ENCODE measurements at places on chromosomes 16 and 17. TPM values are rescaled to one million over a fixed set of nuclear protein-coding genes. Genes with fewer than 3 reads are reported as not detected.

DNA sequence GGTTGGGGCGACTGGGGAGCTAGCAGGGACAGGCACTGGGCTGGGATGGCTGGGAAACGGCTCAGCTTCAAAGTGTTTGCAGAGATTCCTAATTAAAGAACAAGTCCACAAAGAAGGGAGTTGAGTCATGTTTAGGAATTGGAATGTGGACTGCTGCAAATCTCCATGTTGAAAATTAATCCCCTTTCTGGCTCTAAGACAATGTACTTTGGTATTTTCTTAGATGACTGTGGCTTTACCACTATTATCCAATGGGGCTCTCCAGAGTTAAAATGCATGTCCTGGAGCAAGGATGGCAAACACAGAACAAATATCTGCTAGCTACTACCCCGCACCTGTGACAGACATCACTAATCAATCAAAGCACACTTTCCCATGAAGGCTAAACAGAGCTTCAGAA, 22.2 kb upstream of the WSCD1 start:
- no peak for DNase-seq

ASGR2 gene
- total RNA-seq = not detected

GRCh38 chr17:3678095-3678820, 9.6 kb downstream of the EMC6 start:
- DNase-seq = no peak

- peak; percentile 23 for DNase-seq
These were observed 2.1 kb downstream of the ARHGAP23 start for GRCh38 chr17:38430316-38430715.

DNA sequence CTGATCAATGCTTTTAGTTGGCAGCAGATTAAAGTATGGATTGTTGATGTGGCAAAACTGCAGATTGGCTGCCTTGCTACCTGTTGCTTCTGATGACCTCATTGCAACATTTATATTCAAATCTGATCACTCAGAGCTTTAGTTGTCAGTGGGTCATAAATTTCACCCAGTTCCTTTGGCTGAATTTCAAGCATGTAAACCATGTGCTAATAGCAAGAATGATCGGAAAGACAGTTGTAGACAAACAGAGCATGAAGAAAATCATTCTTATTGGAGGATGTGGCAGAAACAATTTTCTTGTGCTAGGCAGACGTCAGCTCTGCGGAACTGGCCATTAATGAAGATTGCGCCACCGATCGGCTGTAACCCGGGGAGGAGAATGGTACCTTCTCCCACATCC, 346.6 kb upstream of the EEF2KMT start:
- no peak for DNase-seq

SLFN14 gene
- not detected for total RNA-seq

- no peak for DNase-seq
These were observed 26.9 kb downstream of the IFT140 start for GRCh38 chr16:1584926-1585484.

- no peak for DNase-seq
These were observed 477 bp downstream of the CFAP20 start for GRCh38 chr16:58128711-58129096.

GRCh38 chr16:30941600-30942425, 7.1 kb upstream of the ORAI3 start:
- peak; percentile 92 for DNase-seq

DNA sequence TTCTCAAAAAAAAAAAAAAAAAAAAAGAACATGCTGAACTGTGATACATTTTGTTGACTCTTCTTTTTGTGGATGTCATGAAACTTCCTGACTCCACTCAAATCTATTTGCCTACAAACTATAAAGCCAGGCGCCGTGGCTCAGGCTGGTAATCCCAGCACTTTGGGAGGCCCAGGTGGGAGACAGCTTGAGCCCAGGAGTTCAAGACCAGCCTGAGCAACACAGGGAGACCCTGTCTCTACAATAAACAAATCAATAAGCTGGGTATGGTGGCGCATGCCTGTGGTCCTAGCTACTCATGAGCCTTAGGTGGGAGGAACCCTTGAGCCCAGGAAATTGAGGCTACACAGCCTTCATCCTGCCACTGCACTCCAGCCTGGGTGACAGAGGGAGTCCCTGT, 1.5 kb upstream of the NT5C start:
- DNase-seq = no peak

SCIMP gene
- 0.72 TPM for total RNA-seq

TMEM256 gene
- total RNA-seq = 347 TPM

- DNase-seq = no peak
These were observed 13.7 kb downstream of the LIMD2 start for GRCh38 chr17:63686138-63686685.

GLOD4 gene
- 167 TPM for total RNA-seq

SLC35G6 gene
- total RNA-seq = not detected

All from stomach (tissue), 19 donors.